Stimulated activated CD4-positive, alpha-beta T cell treated with anti-CD3 and anti-CD28 coated beads, TNF-alpha, amount 100 ng/mL, for 24 hours (primary cell): ENCODE measurements at places on chromosomes 5 and 9.

- DNase-seq = no peak
These were observed 9.8 kb upstream of the GNE start for GRCh38 chr9:36268007-36268427.

- no peak for DNase-seq
These were observed 628.8 kb downstream of the PDE4D start for GRCh38 chr5:59264639-59265245.

GRCh38 chr5:95471942-95472341 is 80.8 kb downstream of the FAM81B start:
- no peak for DNase-seq

DNA sequence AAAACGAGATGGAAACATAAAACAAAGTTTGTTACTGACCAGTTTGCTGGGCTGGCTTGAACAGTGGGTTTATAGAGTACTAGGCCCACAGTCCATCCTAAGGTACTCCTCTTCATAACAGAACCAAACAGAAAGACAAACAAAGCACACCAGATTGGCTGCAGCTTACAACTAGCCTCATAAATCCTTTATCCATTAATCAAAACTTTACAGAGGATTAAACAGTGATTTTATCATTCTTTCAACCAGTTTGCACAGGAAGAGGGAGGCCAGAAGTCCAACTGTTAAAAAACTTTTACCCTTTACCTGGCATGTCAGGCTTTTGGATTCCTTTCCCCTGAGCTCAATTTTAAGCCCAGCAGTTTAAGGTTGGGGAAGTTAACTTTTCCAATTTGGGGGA is 1467.6 kb downstream of the MAT2B start:
- no peak for DNase-seq
